ENCODE measurements at places on chromosomes 13 and 19.

DNA sequence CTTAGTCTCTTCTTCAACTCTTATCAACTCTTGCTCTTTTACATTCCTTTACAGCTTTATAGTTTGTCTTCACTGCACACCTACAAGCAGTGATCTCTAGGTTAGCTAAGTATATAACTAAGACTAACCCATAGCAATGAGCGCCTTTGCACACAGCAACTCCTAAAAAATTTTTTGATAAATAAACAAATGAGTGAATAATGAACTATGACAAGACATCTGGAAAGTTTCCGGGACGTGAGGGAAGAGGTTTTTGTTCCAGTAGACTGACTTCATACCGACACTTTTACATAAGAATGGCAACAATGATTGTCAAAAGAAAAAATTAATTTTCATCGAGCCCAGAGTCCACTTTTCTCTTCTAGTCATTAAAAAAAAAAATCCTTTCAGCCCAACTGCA, 98.3 kb downstream of the ELF1 start:
- no peak for DNase-seq

- DNase-seq: no peak
These were observed 480.0 kb downstream of the ZNF536 start for GRCh38 chr19:30852168-30852567.

GRCh38 chr19:18832306-18833140, 764 bp downstream of the UPF1 start:
- DNase-seq: peak; percentile 54

GRCh38 chr19:7578127-7578526, 17.5 kb upstream of the CAMSAP3 start:
- no peak for DNase-seq

GRCh38 chr19:16897856-16898161, 9.0 kb downstream of the F2RL3 start:
- no peak for DNase-seq

- no peak for DNase-seq
These were observed 57.2 kb upstream of the C1QTNF9 start for GRCh38 chr13:24252136-24252535.

DNA sequence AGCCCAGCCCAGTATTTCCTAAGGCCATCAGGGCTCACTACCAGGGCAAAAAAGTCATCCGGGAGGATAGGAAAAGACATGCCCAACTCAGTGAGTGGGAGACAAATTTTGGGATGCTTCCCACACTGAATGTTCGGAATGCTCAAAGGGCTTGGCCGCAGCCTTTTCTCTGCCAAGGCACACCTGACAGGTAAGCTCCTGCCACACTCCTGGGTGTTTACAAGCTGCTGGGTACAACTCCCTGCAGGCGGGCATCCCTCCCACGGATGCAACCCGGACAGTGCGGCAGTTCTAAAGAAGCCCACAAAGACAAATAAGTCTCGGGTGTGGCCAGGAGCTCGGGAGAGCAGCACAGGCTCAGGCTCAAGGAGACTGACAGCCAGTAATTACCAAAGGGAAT, 28.1 kb downstream of the SLC7A1 start:
- DNase-seq: no peak

DNA sequence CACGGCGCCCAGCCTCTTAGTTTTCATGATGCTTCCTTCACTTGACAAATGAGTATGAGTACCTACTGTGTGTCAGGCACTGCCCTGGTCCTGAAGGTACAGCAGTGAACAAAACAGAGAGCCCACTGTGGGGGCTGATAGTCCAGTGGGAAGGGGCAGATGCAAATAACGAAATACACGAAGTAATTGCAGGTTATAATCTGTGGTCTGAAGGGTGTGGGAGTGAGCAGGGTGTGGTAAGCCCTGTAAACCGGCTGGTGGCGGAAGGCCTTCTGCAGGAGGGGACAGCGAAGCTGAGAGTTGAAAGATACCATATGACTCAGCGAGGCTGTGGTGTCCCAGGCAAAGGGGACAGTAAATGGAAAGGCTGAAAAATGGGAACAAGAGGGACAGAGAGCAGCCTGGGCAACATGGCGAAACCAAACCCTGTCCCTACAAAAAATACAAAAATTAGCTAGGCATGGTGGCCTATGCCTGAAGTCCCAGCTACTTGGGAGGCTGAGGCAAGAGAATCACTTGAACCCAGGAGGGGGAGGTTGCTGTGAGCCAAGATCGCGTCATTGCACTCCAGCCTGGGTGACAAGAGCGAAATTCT, 60.5 kb downstream of the MAP4K1 start:
- DNase-seq: peak; percentile 50

DNA sequence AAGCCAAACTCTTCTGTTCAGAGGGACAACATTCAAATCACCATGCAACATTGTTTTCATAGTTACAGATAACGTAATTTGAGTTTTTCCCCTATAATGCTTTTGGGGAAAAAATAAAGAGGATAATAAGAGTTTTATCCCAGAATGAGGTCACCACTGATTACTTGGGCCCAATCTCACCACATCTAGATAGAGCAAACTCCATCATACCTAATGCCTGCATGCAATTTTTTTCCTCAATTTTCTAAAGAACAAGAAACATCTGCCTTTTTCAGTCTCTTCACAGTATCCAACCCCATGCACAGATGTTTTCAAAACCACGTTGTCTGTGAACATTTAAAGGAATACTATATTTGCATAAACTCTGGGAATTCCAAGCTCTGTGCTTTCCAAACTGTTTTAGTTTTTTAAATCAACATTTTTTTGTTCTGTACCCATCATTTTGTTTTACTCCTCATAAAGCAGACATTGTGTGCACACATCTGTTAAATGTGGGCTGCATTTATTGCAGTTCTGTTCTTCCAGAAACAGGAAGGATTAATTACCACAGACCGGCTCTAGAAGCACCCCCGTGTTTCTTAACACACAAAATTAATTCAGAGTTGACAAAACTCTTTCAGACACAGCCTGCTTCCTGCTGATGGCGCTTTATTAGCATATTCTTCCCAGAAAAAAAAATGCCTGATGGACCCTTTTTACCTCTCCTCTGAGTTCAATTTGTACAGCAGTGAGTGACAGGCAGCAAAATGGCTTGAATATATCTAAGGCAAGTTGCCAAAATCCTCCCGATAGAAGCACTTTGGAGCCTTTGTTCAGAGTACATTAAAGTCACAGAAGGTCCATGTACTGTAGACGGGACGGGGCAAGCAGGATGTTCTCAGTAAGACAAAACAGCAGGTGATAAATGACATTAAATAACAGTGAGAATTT, 1171.9 kb downstream of the EFNB2 start:
- DNase-seq: no peak

GRCh38 chr13:105343134-105343806, 1192.2 kb downstream of the EFNB2 start:
- no peak for DNase-seq

DNA sequence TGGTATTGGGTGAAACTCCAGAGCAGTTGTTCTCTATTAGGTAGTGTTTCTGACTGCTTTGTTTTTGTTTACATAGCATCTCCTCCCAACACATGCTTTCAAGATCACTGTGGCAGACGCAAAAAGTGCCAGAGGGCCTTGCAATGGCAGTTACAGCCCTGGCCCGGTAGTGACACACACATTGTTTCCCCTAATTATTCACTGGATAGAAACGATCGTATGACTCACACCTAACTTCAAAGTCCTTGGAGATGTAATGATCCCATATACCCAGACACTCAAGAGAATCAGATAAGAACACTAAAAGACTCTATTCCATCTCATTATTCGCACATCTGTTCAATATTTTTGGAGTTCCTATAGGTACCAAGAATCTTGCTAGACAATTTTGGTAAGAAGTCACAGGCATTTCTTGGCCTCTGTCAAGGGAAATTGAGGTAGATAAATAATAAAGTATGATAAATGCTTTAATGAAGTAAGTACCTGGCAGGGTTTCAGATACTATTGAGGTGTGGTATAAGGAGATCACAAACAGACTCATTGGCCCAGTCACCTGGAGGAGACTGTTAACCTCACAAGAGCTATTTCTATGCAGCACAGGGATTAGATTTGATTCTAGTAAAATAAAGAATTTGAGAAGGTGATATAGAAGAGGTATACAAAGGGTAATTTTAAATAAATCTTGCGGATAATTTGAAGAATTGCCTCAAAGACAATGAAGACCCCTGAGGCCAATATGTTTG, 485.3 kb downstream of the SLITRK6 start:
- no peak for DNase-seq

GRCh38 chr19:16957151-16957701, 68.4 kb downstream of the F2RL3 start:
- no peak for DNase-seq

- DNase-seq: no peak
These were observed 6.0 kb downstream of the SYCE2 start for GRCh38 chr19:12913011-12913561.

DNA sequence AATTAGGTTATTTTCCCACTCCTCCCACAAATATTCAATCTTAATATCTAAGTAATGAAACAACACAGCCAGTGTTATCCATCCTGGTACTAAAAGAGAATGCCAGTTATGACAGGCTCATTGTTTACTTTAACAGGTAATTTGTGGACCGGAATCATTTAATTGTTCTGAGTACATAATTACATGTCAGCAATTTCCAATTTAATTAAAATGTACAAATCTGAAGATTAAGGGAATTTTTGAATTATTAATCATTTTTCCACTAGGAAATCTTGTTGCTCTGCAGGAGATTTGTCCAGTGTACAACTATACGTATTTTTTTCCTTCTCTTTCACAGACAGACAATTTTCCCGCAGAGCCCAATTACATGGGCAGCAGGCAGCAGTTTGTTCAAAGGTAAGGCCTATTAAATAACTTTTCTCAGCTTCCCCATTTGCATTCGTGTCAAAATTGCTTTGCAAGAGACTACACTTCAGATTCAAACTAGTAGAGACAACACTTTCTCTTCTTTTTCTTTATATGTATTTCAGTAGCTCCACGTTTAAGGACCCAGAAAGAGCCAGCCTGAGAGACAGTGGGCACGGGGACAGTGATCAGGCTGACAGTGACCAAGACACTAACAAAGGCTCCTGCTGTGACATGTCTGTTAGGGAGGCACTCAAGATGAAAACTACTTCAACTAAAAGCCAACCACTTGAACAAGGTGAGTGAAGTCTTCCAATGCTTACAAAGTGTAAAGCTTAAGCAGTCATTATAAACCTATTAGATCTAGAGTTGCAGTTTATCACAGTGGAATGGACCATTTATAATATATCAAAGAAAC, 34.8 kb downstream of the PCDH17 start:
- DNase-seq: no peak

- DNase-seq: no peak
These were observed 15.9 kb upstream of the EPHX3 start for GRCh38 chr19:15248106-15248505.

DNA sequence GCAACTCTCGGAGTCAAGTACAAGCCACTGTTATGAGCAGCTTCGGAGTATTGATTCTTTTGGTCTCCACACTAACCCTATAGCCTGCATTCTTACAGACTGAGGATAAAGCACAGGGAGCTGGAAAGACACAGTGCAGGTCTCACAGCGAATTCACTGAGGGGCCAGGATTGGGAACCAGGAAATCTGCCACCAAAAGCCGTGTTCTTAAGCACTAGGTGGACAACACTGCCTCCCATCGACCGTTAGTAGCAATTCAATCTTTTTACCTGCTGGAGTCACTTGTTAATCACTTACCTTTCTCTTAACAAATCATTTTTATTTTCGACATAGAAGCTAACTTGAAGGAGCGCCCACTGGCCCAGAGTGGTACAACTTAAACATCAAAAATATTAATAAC, 6.3 kb downstream of the PMIS2 start:
- DNase-seq: peak; percentile 16

GRCh38 chr19:290372-291005, 714 bp downstream of the PLPP2 start:
- no peak for DNase-seq

DNA sequence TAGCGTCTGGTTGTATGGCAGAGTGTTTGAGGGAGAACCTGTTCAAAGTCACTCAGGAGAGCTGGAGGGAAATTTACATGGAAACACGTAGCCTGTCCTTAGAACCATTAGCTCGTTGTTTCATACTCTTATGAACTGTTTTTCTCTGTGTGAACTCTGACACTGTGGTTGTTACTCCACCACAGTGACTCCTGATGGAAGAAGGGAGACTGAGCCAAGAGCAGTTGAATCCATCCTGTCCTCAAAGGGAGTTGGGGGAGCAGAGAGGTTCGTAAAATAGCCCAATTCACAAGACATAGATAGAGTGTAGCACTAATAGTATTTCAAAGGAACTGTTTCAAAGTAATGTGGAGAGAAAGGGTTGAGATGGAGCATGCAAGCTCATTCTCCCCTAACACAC, 964.8 kb downstream of the PCDH9 start:
- no peak for DNase-seq

DNA sequence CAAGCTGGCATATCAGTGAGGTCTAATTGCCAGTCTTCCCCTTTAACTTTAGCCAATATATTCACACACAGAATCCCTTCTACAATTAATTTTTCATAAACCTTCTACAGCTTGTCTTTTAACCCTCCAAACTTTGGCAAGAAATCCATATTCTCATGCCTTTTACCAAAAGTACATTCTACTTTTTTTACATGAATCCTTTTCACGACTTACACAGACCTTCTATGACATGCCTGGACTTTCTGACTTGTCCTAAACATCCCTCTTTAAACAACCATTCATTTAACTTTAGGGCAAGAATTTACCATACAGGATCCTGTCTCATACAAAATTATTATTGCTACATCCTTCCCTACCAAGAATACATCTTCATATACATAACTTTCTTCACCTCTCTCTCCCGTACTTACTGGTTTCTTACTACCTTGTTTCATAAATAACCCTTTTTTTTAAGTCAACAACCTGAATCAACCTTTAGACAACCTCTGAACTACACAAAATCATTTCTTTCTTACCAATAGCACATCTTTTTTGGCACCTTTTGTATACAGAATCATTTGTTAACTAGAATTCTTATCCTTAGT, 23.5 kb downstream of the ZNF544 start:
- no peak for DNase-seq

DNA sequence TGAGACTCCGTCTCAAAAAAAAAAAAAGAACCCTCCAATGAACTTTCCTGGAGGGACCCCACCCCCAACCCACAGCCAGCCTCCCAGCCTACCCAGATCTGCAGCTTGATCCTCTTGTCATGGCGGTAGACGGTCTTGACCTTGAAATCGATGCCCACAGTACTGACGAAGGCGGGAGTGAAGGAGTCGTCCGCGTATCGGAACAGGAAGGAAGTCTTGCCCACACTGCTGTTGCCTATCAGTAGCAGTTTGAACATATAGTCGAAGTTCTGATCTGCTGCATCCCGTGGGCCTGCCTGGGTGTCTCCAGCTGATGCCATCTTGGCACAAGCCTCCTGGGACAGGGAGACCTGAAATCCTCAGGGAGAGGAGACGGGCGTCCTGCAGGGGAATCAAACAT, 2.4 kb downstream of the RAB3D start:
- DNase-seq: no peak

DNA sequence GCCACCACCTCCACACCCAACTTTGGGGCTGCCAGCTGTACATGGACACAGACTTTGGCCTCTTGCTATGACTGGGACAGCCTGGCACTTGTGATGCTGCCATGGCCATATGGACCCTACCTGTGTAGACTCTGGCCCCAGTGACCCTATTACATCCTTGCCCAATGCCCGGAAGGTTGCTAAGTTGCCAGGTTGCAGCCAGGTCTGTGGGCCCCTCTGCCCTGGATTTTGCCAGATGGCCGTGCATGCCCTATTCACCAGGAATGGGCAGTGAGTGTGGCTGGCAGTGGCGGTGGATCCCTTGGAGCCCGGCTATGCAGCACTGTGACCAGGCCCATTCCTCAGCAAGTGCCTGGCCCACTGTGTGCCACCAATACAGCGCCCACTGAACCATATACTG, 8.9 kb upstream of the SDHAF1 start:
- DNase-seq: no peak
